ENCODE measurements at places on chromosomes 4 and X. TPM values are rescaled to one million over a fixed set of nuclear protein-coding genes. Genes with fewer than 3 reads are reported as not detected.

Gene CFAP47
- not detected for total RNA-seq

Gene CLDN2
- total RNA-seq: 0.14 TPM

Gene CXCL3
- 11.9 TPM for total RNA-seq

Gene ETDA
- not detected for total RNA-seq

Gene CRMP1
- 0.30 TPM for total RNA-seq

Gene REELD1
- not detected for total RNA-seq

Gene C4orf54
- under 0.01 TPM for total RNA-seq

Gene KCNIP4
- total RNA-seq: not detected

Gene CT45A5
- total RNA-seq: not detected

Gene GAGE12F
- total RNA-seq: not detected
